Muscle of back (tissue), 13 donors: ENCODE measurements at places on chromosomes 1 and 21. TPM values are rescaled to one million over a fixed set of nuclear protein-coding genes. Genes with fewer than 3 reads are reported as not detected.

The GPR157 gene
- 3.8 TPM for polyA plus RNA-seq

The RNF223 gene
- polyA plus RNA-seq: not detected

The ADGRB2 gene
- polyA plus RNA-seq: 23.3 TPM

The TMOD4 gene
- polyA plus RNA-seq: 27.3 TPM

The MAP3K21 gene
- 0.24 TPM for polyA plus RNA-seq
